ENCODE measurements at places on chromosomes 11 and 22.

DNA sequence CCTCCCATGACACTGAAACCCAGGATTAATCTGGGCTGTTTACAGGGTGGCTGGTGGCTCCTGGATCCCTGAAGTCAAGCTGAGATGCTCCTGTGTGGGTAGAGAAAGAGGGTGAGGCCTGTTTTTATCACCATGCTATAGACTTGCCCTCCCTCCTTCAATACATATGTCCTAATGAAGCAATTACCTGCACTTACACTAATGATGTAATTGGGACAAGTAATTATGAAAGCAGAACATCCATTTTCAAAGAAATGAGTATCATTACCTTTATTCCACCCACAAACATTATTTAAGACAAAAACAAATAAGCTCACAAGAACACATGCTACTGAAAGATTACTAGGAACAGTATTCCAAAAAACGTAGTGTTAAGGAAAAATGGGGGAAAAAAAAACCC lies 64.3 kb upstream of the CHRM4 start:
- H3K4me1 ChIP-seq, result peaks cover 2% of the 10 kb centered on the region
- H3K27me3 ChIP-seq, result no peaks in the 10 kb centered on the region
- no peak overlapping the region for H3K27ac ChIP-seq
- H3K4me3 ChIP-seq, result no peak overlapping the region
- DNase-seq, result no peak

DNA sequence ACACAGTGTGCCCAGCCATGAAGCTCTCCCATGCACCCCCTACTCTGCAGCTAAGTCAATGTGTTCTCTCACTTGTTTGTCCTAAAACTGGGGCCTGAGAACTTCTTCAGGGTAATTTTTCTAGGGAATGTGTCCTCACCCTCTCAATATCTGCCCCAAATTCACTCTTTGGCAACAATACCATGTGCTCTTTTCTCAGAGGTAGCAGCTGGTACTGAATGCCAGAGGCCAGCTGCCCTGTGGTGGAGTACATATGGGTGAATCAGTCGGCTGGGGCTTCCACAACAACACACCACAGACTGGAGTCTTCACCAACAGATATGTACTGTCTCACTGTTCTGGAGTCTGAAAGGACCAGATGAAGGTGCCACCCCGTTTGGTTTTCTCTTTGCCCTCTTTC lies 97.7 kb upstream of the TOP3B start:
- H3K4me3 ChIP-seq, result no peak overlapping the region
- H3K27me3 ChIP-seq, result peaks cover 47% of the 10 kb centered on the region
- DNase-seq, result no peak
- no peak overlapping the region for H3K27ac ChIP-seq
- H3K4me1 ChIP-seq, result no peaks in the 10 kb centered on the region

DNA sequence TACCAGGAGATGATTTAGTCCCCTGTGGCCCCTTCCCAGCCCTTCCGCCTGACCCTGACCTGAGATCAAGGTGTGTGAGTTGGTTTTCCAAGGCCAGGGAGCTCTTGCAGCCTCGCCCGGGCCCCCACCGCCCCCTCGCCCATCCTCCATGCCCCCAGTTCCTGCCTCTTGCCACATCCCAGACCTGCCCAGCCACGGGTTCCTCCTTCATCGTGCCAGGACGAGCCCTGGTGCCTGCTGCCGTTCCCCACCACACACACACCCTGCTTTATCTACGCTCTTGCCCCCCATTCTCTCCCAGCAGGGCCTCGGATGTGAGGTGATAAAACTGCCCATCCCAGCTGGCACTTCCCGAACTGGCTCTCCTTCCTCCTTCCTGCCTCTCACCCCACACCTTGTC lies 1.4 kb upstream of the LIF start:
- H3K27ac ChIP-seq, result peak overlapping the region; percentile 99
- H3K4me1 ChIP-seq, result peaks cover 53% of the 10 kb centered on the region
- no peaks in the 10 kb centered on the region for H3K27me3 ChIP-seq
- peak overlapping the region; percentile 100 for H3K4me3 ChIP-seq
- peaks cover 33% of the 10 kb centered on the region for H3K36me3 ChIP-seq

DNA sequence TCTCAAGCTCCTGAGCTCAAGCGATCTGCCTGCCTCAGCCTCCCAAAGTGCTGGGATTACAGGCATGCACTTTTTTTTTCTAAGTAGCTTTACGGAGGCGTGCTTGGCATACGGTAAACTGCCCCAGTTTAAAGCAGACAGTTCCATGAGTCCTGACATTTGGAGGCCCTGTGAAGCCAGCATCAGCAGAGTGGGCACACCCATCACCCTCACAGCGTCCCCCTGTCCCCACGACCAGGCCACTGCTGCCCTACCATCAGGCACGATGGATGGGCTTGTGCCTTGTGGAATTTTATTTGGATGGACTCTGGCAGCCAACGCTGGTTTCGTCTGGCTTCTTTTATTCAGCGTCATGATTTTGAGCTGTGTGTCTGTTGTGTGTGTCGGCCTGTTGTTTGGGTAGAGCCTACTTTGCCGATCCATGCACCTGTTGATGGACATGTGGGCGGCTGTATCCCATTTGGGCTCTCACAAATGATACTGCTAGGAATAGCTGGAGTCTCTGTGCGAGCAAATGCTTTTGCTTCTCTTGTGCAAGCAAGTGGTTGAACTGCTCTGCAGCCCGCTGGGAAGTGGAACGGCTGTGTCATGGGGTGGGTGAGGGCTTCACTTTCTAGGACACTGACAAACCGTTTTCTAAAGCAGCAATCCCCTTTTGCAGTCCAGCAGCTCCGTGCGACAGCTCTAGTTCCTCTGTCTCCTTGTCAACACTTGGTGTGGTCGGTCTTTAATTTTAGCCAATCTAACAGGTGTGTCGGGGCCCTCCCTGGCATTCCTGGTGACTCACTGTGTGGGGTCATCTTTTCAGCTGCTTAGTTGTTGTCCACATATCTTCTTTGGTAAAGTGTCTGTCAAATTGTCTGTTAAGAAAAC lies 23.8 kb downstream of the KCNQ1 start:
- H3K27ac ChIP-seq, result no peak overlapping the region
- H3K27me3 ChIP-seq, result peaks cover 9% of the 10 kb centered on the region
- no peak overlapping the region for H3K4me3 ChIP-seq
- DNase-seq, result no peak
